Panc1 (cell line): ENCODE measurements at places on chromosomes 6 and 20. TPM values are rescaled to one million over a fixed set of nuclear protein-coding genes. Genes with fewer than 3 reads are reported as not detected.

IP6K3 gene
- not detected for total RNA-seq

METTL24 gene
- not detected for total RNA-seq

SOX18 gene
- total RNA-seq, result 18.7 TPM

FOXO3 gene
- total RNA-seq, result 43.8 TPM

POU5F1 gene
- 1.1 TPM for total RNA-seq

FRS3 gene
- 3.0 TPM for total RNA-seq

MTFR2 gene
- total RNA-seq, result 12.8 TPM

ADGRF4 gene
- total RNA-seq, result 0.10 TPM

PTPRK gene
- total RNA-seq, result 61.8 TPM

CCM2L gene
- 45.4 TPM for total RNA-seq

BPIFB4 gene
- total RNA-seq, result not detected

ID4 gene
- 0.10 TPM for total RNA-seq

CLPSL2 gene
- total RNA-seq, result 0.57 TPM

BLTP3A gene
- 20.2 TPM for total RNA-seq

PSORS1C2 gene
- not detected for total RNA-seq

TULP4 gene
- total RNA-seq, result 105 TPM

PLCB4 gene
- 1.5 TPM for total RNA-seq

HNF4A gene
- 0.28 TPM for total RNA-seq

LINC00237 gene
- total RNA-seq, result not detected

RIPOR2 gene
- 0.54 TPM for total RNA-seq

DSE gene
- 5.4 TPM for total RNA-seq

SYNDIG1 gene
- not detected for total RNA-seq

ARMH2 gene
- not detected for total RNA-seq

FANCE gene
- total RNA-seq, result 4.3 TPM

TAGAP gene
- 0.13 TPM for total RNA-seq

STX16 gene
- total RNA-seq, result 41.9 TPM

CTCFL gene
- total RNA-seq, result 0.05 TPM

PPP1R3G gene
- total RNA-seq, result 0.44 TPM

FAM162B gene
- not detected for total RNA-seq

TPD52L2 gene
- total RNA-seq, result 113 TPM
